ENCODE measurements at places on chromosomes 6 and 20.

DNA sequence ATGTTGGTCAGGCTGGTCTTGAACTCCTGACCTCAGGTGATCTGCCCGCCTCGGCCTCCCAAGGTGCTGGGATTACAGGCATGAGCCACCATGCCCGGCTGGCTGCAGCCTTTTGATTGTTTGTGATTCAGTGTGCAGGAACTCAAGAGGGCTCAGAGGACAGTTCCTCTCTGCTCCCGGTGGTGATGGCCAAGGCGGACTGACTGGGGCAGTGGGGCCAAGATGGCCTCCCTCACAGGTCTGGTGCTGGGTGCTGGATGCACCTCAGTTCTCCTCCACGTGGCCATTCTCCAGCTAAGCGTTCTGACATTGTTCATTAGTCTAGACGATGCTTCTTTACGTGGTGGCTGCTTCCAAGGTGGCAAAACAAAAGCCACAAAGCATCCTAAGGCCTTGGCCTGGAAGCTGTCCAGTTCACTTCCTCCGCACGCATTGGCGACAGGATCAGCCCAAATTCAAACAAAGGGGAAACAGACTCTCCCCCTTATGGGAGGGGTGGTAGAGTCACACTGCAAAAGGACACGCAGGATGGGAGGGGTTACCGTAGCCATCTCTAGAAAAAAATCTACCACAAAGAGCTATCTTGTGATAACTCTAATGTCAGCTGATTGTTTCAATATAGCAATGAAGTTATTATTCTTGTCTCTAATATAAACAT is 146.9 kb downstream of the FOXC1 start:
- DNase-seq: no peak

DNA sequence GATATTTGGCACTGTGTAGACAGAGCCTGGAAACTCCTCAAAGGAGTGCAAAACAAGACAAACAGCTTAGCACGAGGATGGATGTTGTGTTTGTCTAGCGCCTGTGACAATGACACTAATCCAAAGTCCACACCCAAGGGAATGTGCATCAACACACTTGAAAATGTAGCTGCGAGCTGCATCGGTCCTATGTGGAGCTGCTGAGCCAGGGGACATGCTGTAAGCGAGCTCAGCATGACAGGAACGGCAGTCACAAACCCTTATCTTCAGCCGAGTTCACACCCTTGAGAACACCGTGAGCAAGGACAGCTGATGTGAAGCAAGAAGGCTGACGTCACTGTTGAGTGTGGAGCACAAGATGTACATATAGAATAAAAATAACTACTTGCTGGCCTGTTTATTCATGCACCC is 684.3 kb downstream of the QKI start:
- DNase-seq: no peak

DNA sequence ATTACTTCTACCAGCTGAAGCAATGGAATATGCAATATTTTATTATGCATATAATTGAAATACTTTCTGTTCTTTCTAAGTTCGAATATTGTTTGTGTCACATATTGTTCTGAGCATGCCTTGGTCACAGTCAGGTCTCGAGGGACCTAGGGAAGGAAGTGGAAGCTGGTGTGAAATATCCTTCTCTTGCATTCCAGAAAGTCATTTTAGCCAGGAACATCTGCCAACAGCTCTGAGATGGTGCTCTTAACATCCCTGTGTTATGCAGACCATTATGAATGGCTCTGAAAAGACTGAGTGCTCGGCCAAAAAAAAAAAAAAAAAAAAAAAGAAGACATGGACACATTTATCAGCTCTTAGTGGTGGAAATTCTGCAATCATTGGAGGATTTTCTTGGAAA is 132.7 kb upstream of the JAG1 start:
- no peak for DNase-seq

GRCh38 chr20:59178983-59179595 is 15.5 kb downstream of the ZNF831 start:
- DNase-seq: no peak

- no peak for DNase-seq
Observed at GRCh38 chr6:112568066-112568465, 220.9 kb downstream of the RFPL4B start.

DNA sequence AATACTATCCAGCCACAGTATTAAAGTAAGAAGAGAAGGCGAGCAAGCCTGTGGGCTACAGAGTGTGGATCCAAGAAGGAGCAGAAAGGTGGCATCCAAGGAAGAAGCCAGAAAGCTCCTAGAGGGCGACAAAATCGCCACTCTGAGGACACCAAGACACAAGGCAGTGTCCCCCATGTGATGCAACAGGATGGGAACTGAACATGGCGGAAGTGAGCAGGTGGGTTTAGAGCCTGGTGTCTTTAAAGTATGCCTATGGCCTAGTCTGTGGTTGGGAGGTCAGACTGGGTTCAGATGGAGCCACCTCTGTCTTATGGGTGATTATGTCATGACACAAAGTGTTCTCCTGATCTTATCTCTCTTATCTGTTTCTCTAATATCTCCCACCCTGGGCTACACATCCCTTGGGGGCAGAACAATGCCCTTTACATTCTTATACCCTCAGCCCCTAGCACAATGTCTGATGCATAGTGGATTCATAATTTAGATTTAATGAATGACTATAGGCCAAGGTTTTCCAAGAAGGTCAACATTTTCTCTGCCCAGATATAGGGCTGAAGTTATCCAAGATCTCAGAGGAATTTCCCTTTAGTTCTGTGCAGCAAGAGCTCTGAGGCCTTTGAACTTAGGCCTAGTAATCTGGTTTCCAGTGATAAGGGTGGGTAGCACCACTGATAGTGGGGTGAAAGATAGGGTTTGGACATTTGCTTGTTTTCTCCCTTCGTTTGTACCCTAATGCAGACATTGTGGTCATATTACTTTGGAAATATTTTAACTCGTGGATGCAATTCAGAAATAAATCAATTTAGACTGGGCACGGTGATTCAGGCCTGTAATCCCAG is 167.3 kb upstream of the AKIRIN2 start:
- DNase-seq: no peak

DNA sequence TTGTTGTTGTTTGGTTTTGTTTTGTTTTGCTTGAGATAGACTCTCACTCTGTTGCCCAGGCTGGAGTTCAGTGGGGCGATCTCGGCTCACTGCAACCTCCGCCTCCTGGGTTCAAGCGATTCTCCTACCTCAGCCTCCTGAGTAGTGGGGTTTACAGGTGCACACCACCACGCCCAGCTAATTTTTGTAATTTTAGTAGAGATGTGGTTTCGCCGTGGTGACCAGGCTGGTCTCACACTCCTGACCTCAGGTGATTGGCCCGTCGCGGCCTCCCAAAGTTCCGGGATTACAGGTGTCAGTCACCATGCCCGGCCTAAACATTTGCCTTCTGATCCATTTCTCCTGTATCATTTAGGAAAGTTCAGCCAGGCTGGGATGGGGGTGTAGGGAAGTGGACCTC is 17.7 kb downstream of the DUSP22 start:
- DNase-seq: no peak

Data from Calu3 (cell line).